ENCODE measurements at places on chromosomes 16 and 17.

GRCh38 chr16:11484691-11485258 is 101.9 kb downstream of the LITAF start:
- no peak for DNase-seq

GRCh38 chr16:59045501-59045900 is 311.4 kb upstream of the GOT2 start:
- DNase-seq = no peak

DNA sequence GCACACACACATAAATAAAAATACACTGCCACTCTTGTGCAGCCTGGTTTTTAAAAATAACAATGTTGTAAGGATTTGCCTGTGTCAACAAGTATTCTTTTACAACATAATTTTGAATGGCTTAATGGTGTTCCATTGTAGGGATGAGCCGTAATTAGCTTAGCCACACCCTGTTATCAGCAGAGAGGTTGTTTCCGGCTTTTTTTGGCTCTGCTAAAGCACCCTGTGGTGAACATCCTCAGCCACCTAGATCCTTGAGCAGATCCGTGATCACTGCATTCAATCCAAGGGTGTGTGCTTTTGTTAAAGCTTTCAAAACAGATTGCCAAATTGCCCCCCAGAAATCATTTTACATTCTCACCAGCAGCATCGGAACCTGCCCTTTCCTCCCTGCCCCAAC is 7.0 kb downstream of the KATNB1 start:
- DNase-seq = no peak

DNA sequence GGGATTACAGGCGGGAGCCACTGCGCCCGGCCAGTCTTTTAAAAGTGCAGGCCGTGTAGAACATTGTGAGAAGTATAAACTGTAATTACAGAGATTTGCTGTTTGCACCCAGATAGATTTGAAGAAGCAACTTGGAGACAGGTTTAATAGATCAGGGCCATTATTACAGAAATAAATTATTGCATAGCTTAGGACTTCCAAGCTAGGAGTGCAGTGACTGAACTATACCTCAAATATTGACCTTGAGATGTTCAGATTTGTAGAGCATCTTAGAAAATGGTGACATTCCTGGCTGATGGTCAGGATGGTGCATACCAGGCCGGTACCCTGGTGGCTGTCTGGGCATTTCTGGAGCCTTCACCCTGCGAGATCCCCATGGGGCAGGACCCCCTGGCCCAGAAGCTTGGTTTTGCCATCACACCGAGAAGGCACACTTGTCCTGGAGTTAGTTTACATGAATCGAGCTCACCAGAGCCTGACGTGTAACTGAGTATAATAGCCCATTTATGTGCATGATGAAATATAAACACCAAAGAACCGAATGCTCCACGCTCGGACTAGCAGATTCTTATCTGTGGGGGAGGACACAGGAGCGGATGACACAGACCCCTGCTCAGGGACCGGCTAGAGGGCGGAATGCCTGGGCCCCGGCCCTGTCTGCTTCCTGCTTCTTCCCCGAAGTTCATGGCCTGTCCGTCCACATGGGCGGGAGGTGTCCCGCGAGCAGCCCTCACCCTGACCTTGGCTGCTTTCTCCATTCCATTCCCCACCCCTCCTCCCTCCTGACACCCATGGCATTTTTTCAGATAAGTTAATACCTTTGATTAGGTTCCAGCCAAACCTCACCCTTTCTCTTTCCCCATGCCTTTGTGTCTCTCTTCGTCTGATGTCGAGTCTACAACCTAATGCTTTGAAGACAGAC is 32.1 kb downstream of the CCDC40 start:
- DNase-seq = no peak

- DNase-seq = no peak
Observed at GRCh38 chr16:990516-991291, 9.1 kb downstream of the SOX8 start.

DNA sequence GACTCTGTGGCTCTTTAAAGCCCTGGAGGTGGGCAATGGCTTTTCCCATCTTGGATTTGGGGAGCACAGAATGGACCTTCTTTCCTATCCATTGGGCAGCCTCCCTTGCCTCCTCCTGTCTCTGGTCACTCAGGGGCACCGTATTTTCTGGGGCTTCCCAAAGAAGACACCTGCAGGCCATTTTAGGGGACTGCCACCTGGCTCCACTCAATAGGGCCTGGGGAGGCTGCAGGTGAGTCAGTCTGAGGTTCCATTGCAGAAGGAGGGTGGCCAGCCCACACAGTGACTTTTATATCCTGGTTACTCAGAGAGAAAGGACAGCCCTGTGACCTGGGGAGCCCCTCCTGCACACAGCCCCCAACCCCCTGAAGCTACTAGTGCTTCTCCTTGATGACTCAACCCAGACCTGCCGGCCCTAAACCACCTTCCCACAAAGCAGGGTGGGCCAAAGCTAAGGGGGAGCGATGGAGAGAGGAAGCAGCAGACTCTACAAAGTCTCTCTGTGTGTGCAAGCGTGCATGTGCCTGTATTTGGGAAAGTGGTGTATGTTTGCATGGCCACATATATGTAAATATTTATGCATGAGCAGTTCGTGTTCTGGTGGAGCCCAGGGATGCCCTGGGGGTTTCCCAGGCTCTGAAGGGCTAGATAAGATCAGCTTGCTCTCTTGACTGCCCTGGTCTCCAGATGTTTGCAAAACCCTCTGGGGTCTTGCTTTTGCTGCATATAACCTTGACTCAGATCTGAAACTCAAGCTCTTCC is 5.0 kb downstream of the CX3CL1 start:
- no peak for DNase-seq

GRCh38 chr17:58493506-58493905 is 5.3 kb upstream of the HSF5 start:
- DNase-seq = no peak

- no peak for DNase-seq
Observed at GRCh38 chr16:48420437-48420836, 35.2 kb upstream of the SIAH1 start.

DNA sequence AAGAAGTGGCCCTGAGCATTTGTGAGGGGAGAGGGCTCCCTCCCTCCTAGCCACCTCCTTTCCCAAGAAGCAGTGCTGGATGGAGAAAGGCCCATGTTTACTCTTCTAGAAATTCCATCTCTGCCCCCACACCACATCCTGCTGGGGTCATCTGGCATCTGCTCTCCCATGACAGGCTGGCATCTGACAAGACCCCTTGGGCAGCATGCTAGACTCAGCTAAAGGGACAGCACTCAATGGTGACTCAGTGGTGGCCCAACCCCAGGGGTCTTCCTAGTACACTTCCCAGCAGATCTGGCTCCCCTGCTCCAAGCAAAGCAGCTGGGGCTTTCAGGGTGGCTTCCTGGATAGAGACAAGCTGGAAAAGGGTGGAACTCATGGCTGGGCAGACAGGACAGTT is 14.4 kb downstream of the SLC38A7 start:
- no peak for DNase-seq

- no peak for DNase-seq
Observed at GRCh38 chr16:66592814-66593213, 11.7 kb upstream of the CMTM3 start.

GRCh38 chr17:17398188-17398942 is 78.4 kb upstream of the MED9 start:
- DNase-seq = no peak

DNA sequence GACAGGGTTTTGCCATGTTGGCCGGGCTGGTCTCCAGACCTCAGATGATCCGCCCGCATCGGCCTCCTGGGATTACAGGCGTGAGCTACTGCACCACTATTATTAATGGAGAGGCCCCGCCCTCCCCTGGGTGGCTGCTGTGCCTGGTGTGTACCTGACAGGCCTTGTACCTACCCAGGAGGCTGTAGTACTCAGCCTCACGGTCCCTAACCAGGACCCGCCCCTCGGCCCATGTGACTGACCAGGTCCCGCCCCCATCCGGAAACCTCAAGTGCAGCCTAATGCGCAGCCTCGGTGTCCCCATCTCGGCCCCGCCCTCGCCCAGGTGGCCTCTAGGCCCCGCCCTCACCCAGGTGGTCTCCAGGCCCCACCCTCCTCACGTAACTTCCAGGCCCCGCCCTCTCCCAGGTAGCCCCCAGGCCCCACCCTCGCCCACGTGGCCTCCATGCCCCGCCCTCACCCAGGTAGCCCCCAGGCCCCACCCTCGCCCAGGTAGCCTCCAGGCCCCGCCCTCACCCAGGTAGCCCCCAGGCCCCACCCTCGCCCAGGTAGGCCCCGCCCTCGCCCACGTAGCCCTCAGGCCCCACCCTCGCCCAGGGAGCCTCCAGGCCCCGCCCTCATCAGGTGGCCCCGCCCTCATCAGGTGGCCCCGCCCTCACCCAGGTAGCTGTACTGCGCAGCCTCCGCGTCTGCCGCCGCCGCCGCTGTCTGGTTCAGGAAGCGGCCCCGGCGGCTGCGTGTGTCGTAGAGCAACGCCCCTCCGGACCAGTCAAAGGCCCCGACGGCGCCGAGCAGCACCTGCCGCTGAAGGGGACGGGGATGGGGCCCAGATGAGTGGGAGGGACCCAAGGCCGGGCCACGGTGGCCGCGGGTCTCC is 31.0 kb downstream of the HASPIN start:
- DNase-seq = no peak

DNA sequence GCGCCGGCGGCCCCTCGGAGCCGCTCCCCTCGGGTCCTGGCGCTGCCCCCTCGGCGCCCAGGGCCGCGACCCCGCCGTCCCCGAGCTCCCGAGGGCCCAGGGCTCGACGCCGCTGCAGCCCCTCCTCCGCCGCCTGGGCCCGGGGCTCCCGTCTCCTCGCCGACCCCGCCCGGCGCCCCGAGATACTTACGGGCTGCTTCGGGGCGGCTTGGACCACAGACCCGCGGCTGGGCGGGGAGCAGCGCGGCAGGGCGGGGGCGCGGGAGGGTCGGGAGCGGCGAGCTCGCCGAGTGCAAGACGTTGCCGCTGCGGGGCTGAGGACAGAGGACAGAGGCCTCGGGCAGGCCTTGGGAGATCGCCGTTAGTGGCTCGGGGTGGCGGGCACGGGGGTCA is 290 bp downstream of the TOB1 start:
- DNase-seq = no peak

DNA sequence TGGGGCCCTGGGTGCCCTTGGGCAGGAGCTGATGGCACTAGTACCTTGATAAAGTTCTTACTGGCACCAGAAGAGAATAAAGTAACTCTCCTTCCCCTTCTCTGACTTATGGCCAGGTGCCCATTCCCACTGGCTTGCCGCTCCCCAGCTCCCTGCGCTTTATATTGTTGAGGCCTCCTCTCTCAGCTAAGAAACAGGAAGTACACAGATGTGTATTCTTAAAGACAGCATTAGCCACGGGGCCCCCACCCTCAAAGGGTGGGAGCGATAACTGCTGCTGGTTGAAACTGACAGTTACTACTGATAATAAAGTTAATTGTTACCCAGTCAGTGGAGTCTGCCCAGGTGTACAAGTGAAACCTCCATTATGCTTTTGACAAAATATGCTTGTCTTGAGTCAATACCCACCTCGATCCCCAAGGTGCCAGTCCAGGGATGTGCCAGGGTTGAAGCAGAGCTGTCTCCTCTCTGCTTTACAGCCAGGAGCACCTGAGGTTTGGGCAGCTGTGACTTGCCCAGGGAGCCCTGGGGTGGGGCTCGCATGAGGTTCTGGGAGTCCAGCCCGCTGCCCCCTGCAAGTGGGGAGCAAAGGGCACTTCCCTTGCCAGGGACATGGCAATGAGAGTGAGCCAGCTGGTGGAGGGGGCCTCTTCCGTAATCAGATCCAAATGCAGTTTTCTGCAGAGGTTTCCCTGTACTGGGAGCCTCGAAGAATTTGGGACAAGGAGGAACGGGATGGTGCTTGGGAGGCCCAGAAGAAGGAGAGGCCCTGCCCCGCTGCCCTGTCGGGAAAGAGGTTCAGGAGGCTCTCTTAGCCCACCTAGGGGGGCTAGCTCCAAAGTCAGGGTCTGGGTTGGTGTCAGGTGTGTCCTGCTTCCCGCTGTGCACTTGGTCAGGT is 5.4 kb upstream of the CLDN9 start:
- DNase-seq = no peak

DNA sequence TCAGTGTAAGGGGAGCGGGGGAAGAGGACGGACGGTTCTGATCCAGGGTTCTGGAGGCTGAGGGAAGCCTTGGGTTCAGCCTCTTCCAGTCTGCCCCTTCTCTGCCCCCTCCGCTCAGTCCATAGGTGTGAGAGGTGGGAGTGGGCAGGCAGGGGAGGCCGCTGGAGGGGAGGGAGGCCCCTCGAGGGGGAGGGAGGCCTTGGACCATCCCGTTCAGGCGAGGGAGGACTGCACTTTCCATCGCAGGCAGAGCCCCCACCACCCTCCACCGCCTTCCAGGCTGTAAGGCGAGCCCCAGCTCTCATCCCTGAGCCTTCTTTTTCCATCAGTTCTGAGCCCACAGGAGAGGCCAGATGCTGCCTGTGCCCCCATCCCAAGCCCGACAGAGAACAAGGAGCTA is 4.2 kb upstream of the AXIN1 start:
- no peak for DNase-seq

GRCh38 chr16:13153696-13154095 is 252.3 kb downstream of the SHISA9 start:
- no peak for DNase-seq

DNA sequence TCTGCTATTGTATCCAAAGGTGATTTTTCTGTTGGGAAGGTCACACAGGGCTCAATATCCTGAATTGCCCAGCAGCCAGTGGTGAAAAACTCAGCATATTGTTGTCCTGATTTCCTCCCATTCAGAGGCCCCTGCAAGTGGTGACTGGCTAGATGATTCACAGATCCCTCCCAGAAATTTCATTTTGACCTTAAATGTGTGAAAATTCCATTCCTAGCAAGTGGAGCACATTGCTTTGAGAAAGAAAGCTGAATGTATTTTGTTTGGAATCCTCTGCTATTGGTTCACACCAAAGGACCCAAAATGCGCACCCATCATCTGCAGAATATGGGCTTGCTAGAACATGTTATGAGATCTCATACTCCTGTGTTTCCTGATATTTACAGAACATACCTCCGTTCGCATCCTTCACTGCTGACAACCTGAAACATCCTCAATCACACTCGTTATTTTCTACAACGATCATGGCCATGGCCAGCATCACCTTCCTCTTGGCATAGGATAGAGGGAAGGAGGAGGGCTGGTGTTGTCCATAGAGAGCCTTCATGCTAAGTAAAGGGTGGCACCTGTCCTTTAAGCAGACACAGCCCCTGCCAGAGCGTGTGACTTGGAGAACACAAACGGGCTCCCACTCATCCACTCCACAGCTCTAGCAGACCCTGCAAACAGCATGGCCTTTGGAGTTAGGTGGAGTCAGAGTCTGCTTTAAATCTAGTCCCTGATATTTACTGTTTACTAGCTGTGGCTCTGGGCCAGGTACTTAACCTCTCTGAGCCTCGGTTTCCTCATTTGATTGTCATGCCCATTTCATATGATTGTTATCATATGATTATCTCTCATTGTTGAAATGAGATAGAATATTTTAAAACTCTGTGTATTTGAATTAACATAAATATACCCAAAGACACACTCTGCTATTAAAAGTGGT is 30.4 kb upstream of the NFAT5 start:
- DNase-seq = no peak

GRCh38 chr16:74771656-74772315 is 2.8 kb downstream of the FA2H start:
- DNase-seq = no peak

- DNase-seq = no peak
Observed at GRCh38 chr17:44203731-44204440, 4.2 kb upstream of the ATXN7L3 start.

- DNase-seq = no peak
Observed at GRCh38 chr16:67447508-67448076, 16.7 kb downstream of the HSD11B2 start.

- DNase-seq = no peak
Observed at GRCh38 chr17:11925262-11926021, 71.8 kb downstream of the ZNF18 start.
